ENCODE measurements at places on chromosomes 4 and X. TPM values are rescaled to one million over a fixed set of nuclear protein-coding genes. Genes with fewer than 3 reads are reported as not detected.

GRCh38 chr4:122928930-122929329 is 6.5 kb upstream of the NUDT6 start:
- H3K4me3 ChIP-seq, result no peak overlapping the region
- H3K4me1 ChIP-seq, result no peaks in the 10 kb centered on the region
- H3K27ac ChIP-seq, result no peak overlapping the region

DNA sequence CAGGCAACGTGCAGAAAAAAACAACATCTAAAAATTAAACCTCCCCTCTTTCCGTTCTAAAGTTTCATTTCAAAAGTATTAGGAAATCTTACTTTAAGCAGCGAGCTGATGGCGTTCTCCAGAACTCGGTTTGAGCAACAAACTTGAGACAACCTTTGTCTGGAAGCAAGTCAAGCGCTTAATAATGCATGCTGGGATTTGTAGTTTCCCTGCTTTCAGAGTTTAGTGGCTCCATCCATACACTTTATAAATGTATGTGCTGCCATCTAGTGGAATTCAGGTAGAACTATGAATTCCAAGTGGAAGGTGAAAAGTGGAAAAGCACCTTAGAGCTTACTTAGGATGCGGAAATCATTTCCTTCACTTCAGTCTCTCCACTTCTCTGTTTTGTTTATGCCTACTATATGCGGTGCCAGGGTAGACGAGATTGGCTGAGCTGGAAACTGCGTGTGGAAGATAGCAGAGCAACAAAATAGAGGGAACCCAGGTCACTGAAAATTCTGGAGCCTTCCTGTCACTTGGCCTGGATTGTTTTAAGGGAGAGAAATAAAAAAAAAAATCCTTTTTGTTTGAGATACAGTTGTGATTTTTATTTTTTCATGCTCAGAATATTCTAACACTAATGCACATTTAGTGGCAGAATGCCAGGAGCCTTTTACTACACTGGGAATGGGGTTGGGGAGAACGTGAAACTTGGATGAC is at the start of gene BDH2:
TSS of gene BDH2 (minus strand) at position 144 of the 702 bp plus-strand sequence. CDS start 3,580 bp downstream, outside the sequence.
- no peaks in the 10 kb centered on the region for H3K36me3 ChIP-seq
- H3K27me3 ChIP-seq, result no peaks in the 10 kb centered on the region
- H3K4me3 ChIP-seq, result peak within 1 kb of the TSS; percentile 55
- DNase-seq, result no peak

GRCh38 chr4:155807021-155807420 is 48.2 kb downstream of the GUCY1B1 start:
- H3K27ac ChIP-seq, result no peak overlapping the region
- DNase-seq, result no peak
- H3K36me3 ChIP-seq, result no peaks in the 10 kb centered on the region
- H3K27me3 ChIP-seq, result no peaks in the 10 kb centered on the region

- no peaks in the 10 kb centered on the region for H3K36me3 ChIP-seq
- no peak for DNase-seq
- peaks cover 4% of the 10 kb centered on the region for H3K4me1 ChIP-seq
- H3K27ac ChIP-seq, result no peak overlapping the region
- H3K4me3 ChIP-seq, result no peak overlapping the region
Observed at GRCh38 chr4:140298001-140298400, 75.4 kb upstream of the SCOC start.

DNA sequence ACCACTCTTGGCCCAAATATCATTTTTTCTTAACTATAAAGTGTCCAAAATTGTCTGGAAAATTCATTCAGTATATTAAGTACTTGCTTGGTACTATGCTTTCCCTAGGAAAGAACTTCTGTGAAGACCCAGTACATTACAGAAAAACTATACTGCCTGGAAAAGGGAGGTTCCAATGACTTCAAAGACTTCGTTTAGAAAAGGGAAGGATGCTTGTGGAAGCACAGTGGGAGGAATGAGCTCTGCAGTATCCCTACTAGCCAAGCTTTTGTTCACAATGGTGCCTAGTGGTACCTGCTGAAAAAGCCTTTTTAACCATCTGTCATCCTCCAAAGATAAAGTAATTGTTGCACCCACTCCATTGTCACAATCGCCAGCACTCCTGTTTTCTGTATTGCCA is 7.2 kb downstream of the TEC start:
- H3K27ac ChIP-seq, result no peak overlapping the region
- no peak for DNase-seq
- H3K4me1 ChIP-seq, result no peaks in the 10 kb centered on the region
- H3K27me3 ChIP-seq, result no peaks in the 10 kb centered on the region

GRCh38 chr4:159723341-159724048 is 620.6 kb downstream of the RAPGEF2 start:
- no peaks in the 10 kb centered on the region for H3K36me3 ChIP-seq
- no peak overlapping the region for H3K4me3 ChIP-seq
- no peaks in the 10 kb centered on the region for H3K27me3 ChIP-seq
- H3K4me1 ChIP-seq, result no peaks in the 10 kb centered on the region
- no peak overlapping the region for H3K27ac ChIP-seq
- DNase-seq, result no peak

DNA sequence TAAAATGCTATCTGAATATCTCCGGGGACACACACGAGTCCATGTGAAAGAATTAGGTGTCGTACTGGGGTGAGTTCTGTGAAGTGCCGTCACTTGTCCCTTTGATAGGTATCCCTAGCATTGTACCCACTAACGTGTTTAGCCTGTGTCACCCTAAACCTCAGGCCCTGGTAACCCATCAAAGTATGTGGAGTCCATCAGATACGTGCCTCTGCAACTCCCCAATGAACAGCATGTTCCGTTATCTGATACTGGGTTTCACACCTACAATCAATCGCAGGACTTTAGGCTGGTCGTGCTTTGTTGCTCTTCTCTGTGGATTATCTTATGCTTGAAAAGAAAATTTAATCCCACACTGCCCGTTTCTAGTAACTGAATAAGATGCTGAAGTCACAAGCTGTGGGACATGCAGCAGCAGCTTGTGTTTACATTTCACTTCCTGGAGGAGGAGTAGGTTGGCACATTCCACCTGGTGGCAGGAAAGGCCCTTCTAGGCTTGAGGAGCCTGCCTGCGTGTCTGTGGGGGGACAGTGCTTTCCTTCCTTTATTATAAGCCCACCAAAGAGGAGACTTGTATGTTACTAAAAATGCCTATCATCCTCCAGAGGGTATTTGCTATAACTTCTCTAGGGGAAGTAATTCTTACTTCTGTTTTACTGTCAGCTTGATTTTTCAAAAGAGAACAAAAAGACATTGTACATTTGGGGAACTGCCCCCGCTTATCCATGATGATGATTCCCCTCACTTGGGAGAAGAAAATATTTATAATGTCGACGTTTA is 127.2 kb downstream of the FNIP2 start:
- H3K4me3 ChIP-seq, result no peak overlapping the region
- no peaks in the 10 kb centered on the region for H3K36me3 ChIP-seq
- no peaks in the 10 kb centered on the region for H3K27me3 ChIP-seq
- peak overlapping the region; percentile 19 for H3K27ac ChIP-seq

DNA sequence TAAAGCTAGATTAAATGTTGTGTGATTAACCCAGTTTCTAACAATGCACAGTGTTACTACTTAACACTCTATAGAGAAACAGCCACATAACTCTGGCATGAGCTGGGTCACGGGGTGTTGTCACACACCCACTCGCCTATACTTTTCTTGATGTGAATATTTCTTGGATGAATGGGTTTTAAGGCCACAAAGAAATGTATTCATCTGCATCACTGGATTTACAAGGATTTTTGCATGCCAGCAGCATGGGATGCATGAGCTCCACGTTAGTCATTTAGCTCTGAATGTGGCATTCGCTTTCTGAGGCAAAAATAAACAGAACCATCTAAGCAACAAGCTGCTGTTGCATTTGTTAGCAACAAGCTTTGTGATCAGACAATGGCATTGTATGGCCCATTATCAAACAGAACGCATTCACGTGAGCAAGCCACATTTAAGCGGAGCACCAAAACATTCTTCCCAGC is 89.7 kb downstream of the LRP2BP start:
- no peaks in the 10 kb centered on the region for H3K27me3 ChIP-seq
- no peaks in the 10 kb centered on the region for H3K4me1 ChIP-seq
- H3K4me3 ChIP-seq, result no peak overlapping the region
- peak overlapping the region; percentile 27 for H3K27ac ChIP-seq
- H3K36me3 ChIP-seq, result peaks cover 13% of the 10 kb centered on the region
- no peak for DNase-seq

- H3K27me3 ChIP-seq, result no peaks in the 10 kb centered on the region
- no peak overlapping the region for H3K27ac ChIP-seq
- H3K4me3 ChIP-seq, result no peak overlapping the region
- no peak for DNase-seq
Observed at GRCh38 chr4:87932718-87933141, 42.8 kb upstream of the SPP1 start.

- H3K27ac ChIP-seq, result no peak overlapping the region
- H3K4me1 ChIP-seq, result no peaks in the 10 kb centered on the region
- no peaks in the 10 kb centered on the region for H3K27me3 ChIP-seq
- DNase-seq, result no peak
- no peak overlapping the region for H3K4me3 ChIP-seq
Observed at GRCh38 chr4:91471280-91471679, 832.5 kb upstream of the GRID2 start.

GRCh38 chr4:75142382-75142781 is 209.5 kb downstream of the PARM1 start:
- no peaks in the 10 kb centered on the region for H3K27me3 ChIP-seq
- H3K36me3 ChIP-seq, result no peaks in the 10 kb centered on the region
- no peaks in the 10 kb centered on the region for H3K4me1 ChIP-seq
- DNase-seq, result no peak
- no peak overlapping the region for H3K4me3 ChIP-seq

- no peaks in the 10 kb centered on the region for H3K27me3 ChIP-seq
- no peak overlapping the region for H3K4me3 ChIP-seq
- no peak for DNase-seq
- H3K36me3 ChIP-seq, result no peaks in the 10 kb centered on the region
Observed at GRCh38 chrX:40385682-40386081, 195.1 kb upstream of the ATP6AP2 start.

GRCh38 chr4:52957835-52958631 is 95.9 kb downstream of the RASL11B start:
- no peaks in the 10 kb centered on the region for H3K4me1 ChIP-seq
- H3K36me3 ChIP-seq, result no peaks in the 10 kb centered on the region
- H3K4me3 ChIP-seq, result no peak overlapping the region
- no peak for DNase-seq
- H3K27ac ChIP-seq, result no peak overlapping the region
- H3K27me3 ChIP-seq, result no peaks in the 10 kb centered on the region

- peak; percentile 2 for DNase-seq
- H3K27ac ChIP-seq, result no peak overlapping the region
- no peaks in the 10 kb centered on the region for H3K4me1 ChIP-seq
- H3K36me3 ChIP-seq, result no peaks in the 10 kb centered on the region
- H3K27me3 ChIP-seq, result no peaks in the 10 kb centered on the region
Observed at GRCh38 chr4:8846826-8847225, 24.8 kb downstream of the HMX1 start.

- no peaks in the 10 kb centered on the region for H3K36me3 ChIP-seq
- DNase-seq, result no peak
- H3K4me3 ChIP-seq, result no peak within 1 kb of the TSS
- H3K27ac ChIP-seq, result no peak within 1 kb of the TSS
- no peaks in the 10 kb centered on the region for H3K4me1 ChIP-seq
Observed at GRCh38 chr4:105551965-105552746, at the start of gene ARHGEF38. TSS of gene ARHGEF38 (plus strand) at chr4:105552620. CDS start at chr4:105552766, 146 bp downstream.

Gene TRO
- 21.0 TPM for total RNA-seq

Gene SASH3
- total RNA-seq, result 10.5 TPM

Gene ARAP2
- total RNA-seq, result 65.6 TPM

Gene ASB12
- not detected for total RNA-seq

Gene SLC9A7
- total RNA-seq, result 5.5 TPM

Gene ZNF275
- 12.6 TPM for total RNA-seq

Gene GLOD5
- not detected for total RNA-seq

Gene OTC
- not detected for total RNA-seq

Data from tibial nerve (tissue), 4 donors.